ENCODE measurements at places on chromosomes 7 and 10.

DNA sequence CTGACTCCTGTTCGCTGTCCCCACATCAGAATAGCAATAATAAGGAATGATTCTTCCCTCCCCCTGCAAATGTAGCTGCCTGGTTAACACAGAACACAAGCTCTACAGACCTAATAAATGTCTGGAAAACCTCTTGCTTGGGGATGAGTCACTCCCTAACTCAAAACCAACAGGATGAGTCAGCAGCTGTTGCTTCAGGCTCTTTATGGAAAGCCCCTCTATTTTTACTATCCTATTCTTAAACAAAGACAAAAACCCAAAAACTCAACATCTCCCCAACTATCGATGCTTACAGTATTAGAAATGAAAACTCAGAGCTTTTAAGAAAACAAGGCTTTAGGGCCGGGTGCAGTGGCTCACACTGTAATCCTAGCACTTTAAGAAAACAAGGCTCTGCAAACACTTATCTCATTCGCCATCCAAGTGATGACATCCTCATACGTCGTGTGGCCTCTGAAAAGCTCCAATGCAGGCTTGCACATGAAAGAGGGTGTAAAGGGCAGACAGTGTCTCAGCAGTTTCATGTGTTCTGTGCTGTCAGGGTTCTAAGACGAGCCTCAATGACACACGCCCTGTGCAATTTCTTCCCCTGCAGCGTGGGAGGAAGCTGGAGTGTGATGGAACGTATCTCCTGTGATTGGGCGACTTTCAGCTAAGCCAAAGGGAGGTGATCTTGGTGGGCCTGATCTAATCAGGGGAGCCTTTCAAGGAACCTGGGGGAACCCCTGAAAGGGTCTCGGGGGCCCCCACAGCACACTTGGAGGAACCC is 70.1 kb downstream of the AMZ1 start:
- peak; percentile 97 for DNase-seq

- DNase-seq: no peak
Measured at GRCh38 chr10:50415292-50415691, 164.0 kb upstream of the ASAH2 start.

DNA sequence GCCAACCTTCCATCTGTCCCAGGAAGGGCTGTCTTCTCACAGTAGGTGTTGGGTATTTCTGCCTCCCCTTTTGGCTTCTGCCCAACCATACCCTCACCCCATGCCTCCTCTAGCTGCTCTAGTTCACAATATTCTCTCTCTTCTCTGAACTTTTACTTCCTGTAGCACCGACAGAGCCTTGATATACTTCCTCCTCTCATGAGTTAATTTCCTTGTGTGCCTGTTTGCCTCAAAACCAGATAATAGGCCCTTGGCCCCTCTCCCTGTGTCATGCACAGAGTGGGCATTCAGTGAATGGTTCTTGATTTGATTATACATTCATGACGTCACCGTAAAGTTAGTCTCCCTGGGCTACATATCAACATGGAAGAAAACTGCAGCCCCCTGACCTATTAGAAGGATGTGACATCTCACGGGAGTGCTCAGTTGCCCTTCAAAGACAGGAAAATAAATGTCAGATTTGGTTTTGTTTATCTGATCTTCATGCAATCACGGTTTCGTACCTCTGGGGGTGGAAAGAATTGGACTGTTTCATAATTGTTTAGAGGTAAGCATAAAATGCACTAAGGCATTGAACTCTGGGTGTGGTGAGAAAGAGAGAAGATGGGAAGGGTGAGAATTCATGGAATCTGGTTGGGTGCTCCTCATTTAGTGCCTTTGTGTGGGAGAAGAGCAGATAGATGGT is 127.7 kb downstream of the ITIH5 start:
- no peak for DNase-seq

- no peak for DNase-seq
Measured at GRCh38 chr10:96238646-96239623, 32.4 kb downstream of the BLNK start.

DNA sequence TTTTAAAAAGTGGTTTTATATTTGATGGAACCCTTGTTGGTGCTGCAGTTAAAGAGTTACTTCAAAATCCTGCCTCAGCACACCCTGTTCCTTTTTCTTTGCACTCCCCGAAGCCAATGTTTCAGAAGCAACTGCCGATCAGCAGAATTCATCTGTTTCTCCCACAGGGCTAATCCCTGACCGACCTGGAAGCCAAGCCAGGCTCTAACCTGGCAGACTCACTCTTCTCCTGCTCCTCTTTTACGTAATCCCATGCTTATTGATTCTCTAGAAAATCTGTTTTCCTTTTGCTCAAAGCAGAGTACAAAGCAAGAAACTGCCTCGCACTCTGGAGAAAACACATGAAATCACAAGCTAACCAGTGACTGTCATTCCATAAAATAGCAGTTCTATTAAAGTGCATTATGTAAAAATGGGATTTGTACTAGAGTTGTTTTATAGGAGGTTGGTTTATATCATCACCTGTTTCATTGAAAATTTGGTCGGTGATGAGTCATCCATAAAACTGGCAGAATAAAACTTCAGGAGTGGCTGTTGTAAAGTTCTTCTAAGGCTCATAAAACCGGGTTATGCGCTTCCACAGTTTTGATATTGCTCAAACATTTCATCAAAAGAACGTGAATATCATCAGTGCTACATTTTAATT is 99.9 kb downstream of the CNTNAP2 start:
- DNase-seq: no peak

GRCh38 chr7:122100021-122100420 is 44.0 kb downstream of the AASS start:
- no peak for DNase-seq

DNA sequence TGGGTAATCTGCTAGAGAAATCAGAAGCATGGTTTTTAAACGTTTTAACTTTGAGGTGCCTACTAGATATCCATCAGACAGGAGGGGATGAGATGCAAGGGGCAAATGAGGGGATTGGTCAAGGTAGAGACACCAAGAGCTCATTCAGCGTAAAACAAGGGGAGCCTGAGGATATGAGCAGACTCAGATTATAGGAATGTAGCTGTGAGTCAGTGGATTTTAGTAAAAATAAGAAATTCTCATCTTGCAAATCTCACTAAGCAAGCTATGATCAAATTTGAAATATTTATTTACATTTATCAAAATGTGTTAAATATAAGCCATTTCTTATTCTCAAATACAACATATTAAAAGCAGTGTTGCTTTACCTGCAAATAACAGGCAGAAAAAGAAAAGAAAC is 21.4 kb upstream of the TFEC start:
- no peak for DNase-seq

DNA sequence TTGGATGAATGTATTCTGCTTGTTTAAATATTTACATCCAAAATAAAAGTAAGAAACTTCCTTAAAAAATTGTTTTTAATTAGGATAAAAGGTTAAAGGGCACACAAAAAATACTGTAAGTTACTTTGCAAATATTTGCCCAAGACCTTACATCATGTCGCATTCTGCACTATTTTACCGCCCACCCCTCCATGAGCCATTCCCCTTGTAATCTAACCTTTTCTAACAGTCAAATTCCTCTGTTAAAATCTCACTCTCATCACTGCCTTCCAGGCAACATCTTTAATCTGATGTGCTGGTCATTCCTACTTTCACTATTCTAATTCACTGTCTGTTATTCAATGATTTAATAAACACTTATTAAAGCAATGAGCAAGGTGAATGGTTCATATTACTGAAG is 23.2 kb downstream of the TSPAN12 start:
- no peak for DNase-seq

DNA sequence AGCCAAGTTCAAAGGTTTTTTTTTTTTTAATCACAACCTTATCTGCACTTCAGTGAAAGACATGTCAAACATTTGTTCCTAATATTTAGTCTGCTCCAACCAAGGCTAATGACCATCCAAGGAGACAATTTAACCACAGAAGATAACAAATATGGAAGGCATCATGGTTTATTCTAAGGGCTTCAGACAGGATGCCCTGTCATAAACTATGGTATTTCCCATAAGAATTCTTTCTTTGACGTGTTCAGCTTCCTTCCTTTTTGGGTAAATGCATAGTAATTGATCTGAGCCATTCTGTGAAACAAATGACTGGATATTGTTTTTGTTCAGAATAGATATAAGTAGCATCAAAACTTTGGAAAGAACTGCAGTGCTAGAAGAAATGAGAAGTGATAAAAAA is 326.5 kb upstream of the AOAH start:
- no peak for DNase-seq

GRCh38 chr10:32692174-32692573 is 246.2 kb downstream of the CCDC7 start:
- no peak for DNase-seq

- no peak for DNase-seq
Measured at GRCh38 chr10:29669149-29669548, 34.4 kb upstream of the SVIL start.
